ENCODE measurements at places on chromosomes 16 and 17.

DNA sequence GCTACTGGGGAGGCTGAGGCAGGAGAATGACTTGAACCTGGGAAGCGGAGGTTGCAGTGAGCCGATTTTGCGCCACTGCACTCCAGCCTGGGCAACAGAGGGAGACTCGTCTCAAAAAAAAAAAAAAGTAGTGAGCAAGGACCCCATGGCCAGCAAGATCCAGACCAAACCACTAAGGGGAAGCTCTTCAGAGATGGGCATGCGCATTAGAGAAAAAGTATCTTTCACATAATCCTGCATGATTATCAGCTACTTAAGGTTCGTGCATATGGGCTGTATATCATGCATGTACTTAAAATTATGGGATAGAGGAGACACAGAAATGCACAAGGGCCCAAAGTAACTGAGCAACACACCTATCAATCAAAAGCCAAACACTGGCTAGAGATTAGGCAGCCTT is 10.7 kb upstream of the CCL22 start:
- DNase-seq, result no peak

- no peak for DNase-seq
Observed at GRCh38 chr16:27642756-27643155, 92.8 kb downstream of the KATNIP start.

GRCh38 chr17:59853168-59853918 is 39.4 kb downstream of the TUBD1 start:
- DNase-seq, result no peak

DNA sequence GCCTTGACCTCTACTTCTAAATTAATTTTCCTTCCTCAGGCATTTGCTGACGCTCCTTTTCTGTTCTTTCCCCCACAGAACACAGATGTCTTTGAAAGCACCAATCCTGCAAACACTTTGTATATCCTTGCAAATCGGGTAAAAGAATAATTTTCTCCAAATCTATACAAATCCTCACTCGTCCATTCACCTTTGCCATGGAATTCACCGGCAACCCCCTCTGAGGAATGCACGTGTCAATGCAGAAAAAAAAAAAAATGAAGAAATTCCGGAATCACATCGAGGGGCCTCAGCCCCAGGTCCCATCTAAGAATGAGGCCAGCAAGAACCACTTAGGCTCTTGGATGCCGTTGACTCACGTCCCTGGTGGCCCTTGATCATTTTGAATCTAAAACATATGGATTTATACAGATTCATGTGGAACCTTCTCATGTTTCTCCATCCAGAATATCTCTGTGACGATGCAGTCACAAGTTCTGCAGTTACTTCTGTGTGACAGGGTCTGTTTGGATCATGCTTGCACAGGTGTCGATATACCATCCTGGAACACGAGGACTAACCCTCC is 136.9 kb downstream of the RBFOX3 start:
- DNase-seq, result no peak
